ENCODE measurements at places on chromosomes 5 and 9.

- no peak for DNase-seq
Observed at GRCh38 chr5:91670122-91670521, 287.0 kb upstream of the ARRDC3 start.

GRCh38 chr5:127863610-127864395 is 160.6 kb downstream of the CCDC192 start:
- no peak for DNase-seq

GRCh38 chr5:31887556-31887955 is 248.6 kb downstream of the PDZD2 start:
- DNase-seq: peak; percentile 85

GRCh38 chr5:78126536-78126935 is 168.0 kb downstream of the AP3B1 start:
- no peak for DNase-seq

GRCh38 chr9:17846948-17847655 is 268.2 kb downstream of the SH3GL2 start:
- DNase-seq: no peak

DNA sequence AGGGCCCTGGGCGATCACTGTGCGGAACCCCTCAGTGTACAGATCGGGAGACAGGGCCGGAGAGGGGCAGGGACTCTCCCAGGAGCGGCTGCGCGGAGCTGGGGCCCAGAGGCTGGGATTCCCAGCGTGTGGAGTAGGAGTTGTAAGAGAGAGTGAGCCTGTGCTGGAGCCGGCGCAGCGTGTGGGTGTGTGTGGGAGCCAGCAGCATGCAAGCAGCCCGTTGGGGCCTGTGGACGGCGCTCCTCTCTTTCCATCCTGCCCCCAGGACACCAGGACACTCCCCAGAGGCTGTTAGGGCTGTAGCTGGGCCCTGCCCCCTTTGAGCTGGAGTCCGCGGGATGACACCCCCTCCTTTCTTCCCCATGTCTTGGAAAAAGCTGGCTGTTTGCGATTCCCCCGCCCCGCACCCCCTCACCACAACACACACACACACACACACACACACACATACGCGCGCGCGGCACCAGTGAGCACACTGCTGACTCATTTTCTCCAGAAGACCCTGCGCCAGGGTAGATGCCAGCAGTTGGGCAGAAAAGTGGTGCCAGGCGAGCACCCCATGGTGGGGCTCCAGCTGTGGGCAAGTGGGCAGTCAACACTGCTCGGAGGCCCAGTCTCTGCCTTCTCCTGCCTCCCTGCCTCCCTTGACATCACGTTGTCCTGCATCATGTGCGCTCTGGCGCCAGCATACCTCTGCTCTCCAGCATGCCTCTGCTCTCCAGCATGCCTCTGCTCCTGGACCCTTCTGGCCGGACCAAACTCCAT is 1.5 kb downstream of the COL27A1 start:
- no peak for DNase-seq

DNA sequence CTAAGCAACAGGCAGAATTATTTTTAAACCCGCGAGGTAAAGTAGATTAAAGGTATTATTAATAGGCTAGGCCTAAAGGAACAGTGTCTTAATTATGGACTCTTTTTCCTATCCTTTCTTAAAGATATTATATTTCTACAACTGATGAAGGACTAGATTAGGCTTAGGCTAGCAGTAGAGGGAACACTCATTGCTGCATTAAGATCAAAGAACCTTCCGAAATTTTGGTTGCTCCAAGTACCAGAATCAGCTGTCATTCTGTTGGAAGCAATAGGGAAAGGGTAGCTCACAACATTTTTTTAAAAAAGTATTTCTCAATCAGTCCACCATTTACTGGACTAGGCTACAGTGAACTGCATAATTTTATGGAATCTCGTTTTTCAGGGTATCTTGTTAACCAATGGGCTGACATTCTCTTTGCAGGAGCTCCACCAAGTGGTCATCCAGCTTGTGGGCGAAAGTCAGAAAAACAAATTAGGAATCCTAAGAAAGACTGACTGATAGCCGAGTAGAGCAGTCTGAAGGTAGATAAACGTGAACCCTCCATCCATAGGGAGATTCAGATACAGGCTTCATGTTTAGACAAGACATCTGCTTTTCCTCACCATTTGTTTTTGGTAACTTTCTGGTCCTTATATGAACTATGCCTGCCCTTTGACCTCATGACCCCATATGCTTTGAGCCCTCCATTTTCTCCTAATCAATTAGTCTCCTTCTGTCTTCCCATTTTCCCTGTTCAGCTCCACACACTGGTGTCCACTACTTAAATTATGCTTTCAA is 103.6 kb upstream of the CHD1 start:
- peak; percentile 82 for DNase-seq

- DNase-seq: no peak
Observed at GRCh38 chr9:94805585-94805984, 79.1 kb downstream of the AOPEP start.

DNA sequence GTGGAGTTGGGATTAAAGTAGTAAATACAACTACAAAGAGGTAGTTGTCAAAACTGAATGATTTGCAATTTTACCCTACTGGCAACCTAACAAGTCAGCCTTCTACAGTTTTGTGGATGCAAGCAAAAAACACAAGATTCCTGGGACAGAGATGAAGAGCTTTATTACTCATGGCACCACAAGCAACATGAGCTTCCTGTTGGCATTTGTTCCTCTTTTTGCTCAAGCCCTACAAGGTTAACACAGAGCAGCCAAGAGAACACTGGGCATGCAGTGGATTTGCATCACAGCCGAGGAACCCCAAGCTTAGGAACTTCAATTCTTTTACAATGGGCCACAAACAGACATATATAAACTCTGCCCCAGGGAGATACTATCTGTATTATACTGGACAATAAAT is 28.8 kb upstream of the DMAC1 start:
- DNase-seq: no peak

GRCh38 chr5:163135849-163136248 is 301.5 kb upstream of the CCNG1 start:
- DNase-seq: no peak

- no peak for DNase-seq
Observed at GRCh38 chr9:97578846-97579245, 54.3 kb downstream of the TSTD2 start.

DNA sequence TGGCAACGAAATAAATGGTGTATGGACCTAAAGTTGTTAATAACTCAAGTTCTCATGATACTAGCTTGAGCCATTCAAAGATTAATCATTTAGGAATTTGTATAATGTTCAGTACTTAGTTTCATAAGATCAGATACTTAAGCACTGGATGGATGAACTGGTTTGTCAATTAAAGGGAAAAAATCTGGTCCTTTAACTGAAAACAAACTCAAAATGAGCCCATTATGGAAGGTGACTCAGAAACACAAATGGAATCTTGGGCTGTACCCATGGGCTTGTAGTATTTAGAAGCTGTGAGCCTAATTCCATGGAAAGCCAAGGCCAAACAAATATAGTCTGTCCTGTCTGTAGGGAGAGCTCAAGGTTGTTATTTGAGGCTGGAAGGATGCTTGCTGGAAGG is 27.6 kb upstream of the ADRB2 start:
- no peak for DNase-seq

DNA sequence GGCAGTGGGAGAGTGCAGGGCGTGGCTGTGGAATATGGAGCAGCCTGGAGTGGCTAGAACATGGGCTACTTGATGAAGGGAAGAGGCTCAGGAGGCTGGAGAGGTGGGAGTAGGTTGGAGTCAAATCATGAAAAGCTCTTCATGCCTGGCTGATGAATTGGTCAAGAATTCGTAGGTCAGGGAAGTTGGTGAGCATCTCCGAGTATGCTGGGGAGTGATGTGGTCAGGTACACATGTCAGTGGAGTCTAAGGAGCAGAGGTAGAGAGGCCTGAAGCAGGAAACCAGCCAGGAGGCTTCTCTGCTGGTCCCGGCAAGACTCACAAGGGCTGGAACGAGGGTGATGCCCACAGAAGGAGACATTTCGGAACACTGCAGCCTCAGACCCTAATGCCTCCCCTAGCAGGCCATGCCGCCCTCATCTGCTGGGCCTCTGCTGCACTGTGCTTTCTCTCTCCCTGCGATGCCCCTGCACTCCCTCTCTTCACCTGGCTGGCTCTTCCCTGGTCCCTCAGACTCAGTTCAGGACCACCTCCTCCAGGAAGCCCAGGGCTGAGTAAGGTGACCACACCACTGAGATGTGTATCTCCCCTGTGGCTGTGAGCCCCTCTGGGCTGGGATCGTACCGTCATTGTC is 33.6 kb downstream of the TMOD1 start:
- DNase-seq: no peak

DNA sequence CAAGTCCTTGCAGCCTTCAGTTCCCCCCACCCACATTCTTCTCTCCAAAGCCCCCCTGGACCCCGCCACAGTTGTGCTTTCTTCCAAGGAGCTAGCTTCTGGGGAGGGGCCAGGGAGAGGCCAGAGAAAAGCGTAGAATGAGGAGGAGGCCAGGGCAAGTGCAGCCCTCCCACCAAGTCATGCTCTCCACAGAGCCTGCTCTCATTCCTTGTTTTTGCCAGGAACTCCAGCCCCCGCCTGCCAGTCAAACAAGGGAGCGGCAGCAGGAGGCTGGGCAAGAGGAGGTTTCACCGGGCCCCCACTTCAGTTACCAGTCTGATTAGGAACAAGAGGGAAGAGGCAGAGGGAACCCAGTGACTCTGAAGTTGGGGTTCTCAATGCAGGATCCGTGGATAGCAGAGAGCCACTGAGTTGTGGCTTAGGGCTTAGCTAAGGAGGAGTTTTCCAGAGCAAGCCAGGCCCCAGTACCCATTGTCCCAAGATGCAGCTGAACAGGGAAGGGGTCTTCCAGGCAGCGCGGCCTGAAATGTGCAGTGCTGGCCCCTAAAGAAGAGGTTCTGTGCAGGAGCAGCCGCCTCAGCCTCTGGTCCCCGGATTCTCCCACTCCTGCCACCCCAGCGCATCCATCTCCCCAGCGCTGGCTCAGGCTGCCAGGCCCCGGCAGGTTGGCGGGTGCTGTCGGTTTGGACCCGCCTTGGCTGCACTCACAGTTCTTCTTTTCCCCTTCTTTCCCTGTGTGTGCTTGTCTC is 120.6 kb downstream of the DAB2IP start:
- DNase-seq: no peak
